Right lung (tissue), 10 donors: ENCODE measurements at places on chromosomes 6 and 20.

DNA sequence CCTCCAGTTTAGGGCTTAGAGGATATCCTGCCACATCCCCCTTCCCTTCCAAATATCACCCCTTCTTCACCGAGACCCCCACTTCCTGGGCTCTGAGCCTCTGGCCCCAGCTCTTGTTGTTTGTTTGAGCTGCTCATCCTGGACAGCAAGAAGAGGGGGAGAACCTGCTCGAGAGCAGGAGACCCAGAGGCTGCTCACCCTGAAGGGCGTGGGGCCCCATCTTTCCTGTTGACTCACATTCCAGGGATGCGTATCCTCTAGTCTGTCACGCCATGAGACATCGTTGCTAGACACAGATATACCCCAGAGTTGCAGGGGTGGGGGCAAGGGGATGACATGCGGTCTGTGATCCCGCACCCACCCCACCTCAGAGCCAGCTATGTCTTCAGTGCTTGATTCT lies 5.7 kb upstream of the TNXB start:
- DNase-seq, result no peak

- DNase-seq, result no peak
Observed at GRCh38 chr6:30686009-30686907, at the start of gene PPP1R18. Gene PPP1R18, minus strand, starts transcription at chr6:30686645. Its CDS starts 627 bp downstream, at chr6:30686018.

DNA sequence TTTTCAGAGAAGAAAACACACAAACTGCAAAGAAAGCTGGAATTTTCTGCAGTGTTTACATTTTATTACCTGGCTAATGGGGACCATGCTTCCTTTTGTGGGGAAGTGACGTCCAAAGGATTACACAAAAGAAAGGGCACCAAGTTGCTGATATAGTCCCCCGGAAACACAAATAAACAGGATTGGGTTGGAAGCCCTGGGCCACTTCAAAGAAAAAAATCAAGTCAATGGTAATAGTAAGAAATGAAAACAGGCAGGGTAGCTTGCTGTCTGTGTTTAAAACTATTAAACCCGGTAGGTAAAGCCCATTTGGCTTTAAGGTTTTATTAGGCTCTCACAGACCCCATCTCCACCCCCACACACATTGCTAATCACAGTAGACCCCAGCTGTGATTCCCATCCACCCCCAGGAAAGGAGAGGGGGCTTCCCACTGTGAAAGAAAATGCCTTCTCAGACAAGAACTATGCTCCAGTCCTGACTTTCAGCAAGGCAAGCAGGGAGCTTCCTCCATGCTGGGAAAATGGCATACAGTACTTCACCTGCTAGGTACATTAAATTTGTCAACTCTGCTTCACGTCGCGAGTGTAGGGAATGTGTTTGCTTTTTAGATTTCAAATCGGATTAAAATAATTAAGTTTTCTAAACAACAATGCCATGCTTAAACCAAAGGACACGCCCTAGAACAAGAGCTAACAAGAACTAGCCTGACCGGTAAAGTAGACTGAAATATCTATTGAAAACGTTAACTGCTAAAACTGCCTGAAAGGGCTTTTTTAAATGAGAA lies 1.1 kb downstream of the PERP start:
- no peak for DNase-seq

- no peak for DNase-seq
Observed at GRCh38 chr6:28940294-28940857, 16.6 kb upstream of the TRIM27 start.

DNA sequence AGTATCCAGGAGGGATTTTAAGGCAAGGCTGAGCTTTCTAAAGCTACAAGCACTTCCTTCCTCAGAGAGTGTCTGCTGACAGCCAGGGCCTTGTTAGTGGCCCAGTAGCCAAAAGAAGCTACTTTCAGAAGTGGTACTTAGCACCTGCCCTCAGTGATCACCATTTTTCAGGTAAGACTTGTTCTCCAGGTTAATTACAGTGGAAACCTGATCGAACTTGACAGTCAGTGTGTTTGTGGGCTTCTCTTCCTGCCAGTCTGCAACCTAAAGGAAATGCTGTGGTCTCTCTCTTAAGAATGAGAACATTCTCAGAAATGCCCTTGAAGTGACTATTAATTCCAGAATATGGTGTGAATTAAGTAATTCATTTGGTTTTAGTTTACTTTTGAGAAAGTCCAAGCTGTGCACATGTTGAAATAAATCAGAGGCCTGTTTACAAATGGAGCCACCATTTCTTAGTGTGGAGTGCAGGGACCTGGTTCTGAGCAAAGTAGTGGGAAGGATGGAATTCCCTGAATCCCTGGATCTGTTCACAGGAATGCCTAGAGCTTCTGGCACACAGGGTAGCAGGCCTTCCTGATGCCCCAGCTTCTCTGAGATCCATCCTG lies 185.3 kb upstream of the AGPAT4 start:
- DNase-seq, result no peak

GRCh38 chr6:9646342-9647070 lies 768.4 kb downstream of the TFAP2A start:
- DNase-seq, result no peak

GRCh38 chr6:34521463-34522285 lies 34.5 kb downstream of the SPDEF start:
- DNase-seq, result no peak

- DNase-seq, result peak; percentile 61
Observed at GRCh38 chr20:9359561-9360308, 154.7 kb upstream of the LAMP5 start.

DNA sequence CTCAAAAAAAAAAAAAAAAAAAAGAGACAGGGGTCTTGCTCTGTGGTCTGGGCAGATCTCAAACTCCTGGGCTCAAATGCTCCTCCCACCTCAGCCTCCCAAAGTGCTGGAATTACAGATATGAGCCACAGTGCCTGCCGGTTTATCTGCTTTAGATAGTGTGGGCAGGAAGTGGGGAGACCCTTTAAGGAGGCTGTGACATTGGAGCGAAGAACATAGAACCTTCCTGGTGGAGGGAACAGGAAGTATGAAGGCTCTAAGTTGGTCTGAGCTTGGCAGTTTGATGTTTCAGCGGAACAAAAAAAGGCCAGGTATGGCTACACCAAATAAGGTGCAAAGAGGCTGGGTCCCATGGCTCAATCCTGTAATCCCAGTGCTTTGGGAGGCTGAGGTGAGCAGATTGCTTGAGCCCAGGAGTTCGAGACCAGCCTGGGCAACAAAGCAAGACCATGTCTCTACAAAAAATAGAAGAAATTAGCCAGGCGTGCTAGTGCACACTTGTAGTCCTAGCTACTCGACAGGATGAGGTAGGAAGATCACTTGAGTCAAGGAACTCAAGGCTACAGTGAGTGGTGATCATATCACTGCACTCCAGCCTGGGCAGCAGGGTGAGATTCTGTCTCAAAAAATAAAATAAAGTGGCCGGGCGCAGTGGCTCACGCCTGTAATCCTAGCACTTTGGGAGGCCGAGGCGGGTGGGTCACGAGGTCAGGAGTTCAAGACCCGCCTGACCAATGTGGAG lies 8.7 kb upstream of the ZMYND8 start:
- no peak for DNase-seq

DNA sequence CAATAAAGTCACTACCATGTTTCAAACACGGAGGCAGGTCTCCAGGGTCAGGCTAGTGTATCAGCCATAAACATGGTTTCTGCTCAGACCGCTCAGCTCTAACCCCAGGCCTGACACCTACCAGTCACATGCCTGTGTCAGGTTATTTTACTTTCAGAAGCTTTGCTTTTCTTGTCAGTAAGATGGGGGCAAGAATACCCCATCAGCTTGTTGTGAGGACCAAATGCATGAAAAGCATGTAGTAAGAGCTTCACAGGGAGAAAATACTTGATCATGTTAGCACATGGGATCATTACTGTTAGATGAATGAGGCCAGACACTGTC lies 65.2 kb upstream of the PIM1 start:
- DNase-seq, result no peak

- DNase-seq, result no peak
Observed at GRCh38 chr6:155434096-155434495, 21.5 kb downstream of the NOX3 start.

GRCh38 chr6:129696843-129697242 lies 13.1 kb downstream of the ARHGAP18 start:
- no peak for DNase-seq

DNA sequence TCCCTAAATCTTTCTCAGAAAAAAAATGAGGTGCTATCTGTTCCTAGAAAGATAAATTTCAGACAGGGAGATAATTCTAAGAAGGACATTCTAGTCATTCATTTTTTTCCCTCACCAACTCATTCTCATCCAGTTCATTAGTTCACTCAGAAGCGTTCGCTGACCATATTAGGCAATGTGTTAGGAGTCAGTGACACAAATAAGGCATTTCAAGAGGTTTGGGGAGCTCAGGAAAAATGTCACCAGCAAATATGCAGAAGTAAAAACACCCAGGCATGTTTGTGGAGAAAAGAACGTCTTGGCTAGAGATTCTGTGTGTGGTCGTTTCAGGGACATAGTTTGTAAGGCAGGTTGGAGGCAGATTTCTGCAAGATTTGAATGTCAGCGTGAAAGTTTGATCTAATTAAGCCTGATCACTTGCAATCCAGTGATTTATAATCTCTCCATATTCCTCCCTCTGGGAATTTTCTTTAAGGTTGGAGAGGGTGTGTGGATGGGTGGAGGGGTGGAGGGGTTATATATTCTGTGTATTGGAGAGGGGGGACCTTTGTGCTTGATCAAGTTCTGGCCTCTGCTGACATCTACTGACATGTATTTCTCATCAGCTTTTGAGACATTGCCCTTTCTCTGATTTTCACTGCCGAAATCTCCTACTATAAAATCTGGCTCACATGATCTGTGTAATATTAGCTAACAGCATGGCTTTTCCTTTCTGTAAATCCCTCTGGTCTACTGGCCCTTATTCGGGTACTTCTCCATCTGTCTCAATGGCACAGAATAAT lies 3.6 kb downstream of the MYCT1 start:
- no peak for DNase-seq
